ENCODE measurements at places on chromosomes 4 and X.
A peak's percentile ranks its signal among the peaks of the same experiment; 100 is the strongest.

GRCh38 chr4:112552668-112553067 is 36.7 kb upstream of the NEUROG2 start:
- DNase-seq = no peak

GRCh38 chr4:9845791-9846493 is 64.5 kb downstream of the DRD5 start:
- no peak for DNase-seq

DNA sequence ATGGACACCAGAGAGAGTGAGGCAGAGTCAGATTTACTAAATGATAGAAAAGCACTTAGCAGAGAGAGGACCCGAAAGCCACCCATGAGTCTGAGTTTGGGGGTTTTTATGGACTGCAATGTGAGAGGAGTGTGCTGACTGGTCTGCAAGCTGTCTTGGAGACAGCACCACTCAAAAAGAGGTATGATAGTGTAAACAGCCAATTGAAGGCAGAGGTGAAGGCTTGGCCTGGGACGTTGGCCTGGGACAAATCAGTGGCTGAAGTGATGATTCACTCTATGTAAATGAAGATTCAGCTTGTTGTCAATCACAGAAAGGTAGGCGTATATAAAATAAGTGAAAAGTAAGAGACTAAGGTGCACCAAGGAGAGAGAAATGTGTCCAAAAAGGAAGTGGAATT is 217.6 kb upstream of the ZFP42 start:
- DNase-seq = no peak

GRCh38 chrX:55220119-55220794 is at the start of gene PAGE5:
PAGE5 (plus strand) TSS chrX:55220346; CDS start chrX:55221383, 1,037 bp downstream.
- DNase-seq = no peak

DNA sequence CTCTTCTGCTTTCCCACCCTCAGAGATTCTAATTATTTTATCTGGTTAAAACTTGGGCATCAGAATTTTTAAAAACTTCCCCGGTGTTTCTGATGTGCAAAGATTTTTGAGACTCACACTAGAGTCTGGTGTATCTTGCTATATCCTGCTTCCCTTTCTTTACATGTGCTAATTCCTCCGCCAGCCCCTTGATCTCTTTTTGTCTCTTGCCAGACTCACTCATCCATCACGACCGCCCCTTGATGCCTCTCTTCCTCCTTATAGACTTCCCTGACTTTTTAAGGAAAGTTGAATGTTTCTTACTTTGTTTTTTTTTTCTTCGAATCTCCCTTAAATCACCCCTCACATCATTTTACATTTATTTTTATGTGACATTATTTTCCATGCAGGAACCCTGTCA is 274.9 kb upstream of the PITX2 start:
- no peak for DNase-seq

- no peak for DNase-seq
These were observed 169.2 kb upstream of the MAGEB18 start for GRCh38 chrX:25968920-25969319.

GRCh38 chrX:136768469-136769084 is 12.2 kb downstream of the ARHGEF6 start:
- peak; percentile 51 for DNase-seq

GRCh38 chr4:16916719-16917337 is 18.4 kb upstream of the LDB2 start:
- DNase-seq = peak; percentile 77

DNA sequence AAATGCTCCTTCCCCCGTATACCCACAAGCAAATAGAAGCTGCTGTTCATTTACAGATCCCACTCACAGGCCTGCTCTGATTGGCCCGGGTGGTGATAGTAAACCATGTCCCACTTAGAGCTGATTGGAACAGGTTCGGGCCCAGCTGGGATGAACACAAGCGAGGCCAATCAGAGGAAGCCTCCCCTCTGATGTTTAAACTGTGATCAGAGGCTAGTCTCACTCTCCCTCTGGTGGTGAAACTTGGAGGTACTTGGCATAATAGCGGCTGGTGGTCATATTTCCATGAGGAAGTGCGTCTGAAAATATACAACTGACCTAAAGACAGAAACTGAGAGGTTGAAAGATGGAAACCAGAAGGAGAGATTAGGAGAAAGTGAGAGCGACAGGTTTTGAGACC is 51.5 kb upstream of the TRPC3 start:
- DNase-seq = peak; percentile 8

GRCh38 chrX:153338836-153339235 is 4.9 kb downstream of the ZNF275 start:
- DNase-seq = no peak

DNA sequence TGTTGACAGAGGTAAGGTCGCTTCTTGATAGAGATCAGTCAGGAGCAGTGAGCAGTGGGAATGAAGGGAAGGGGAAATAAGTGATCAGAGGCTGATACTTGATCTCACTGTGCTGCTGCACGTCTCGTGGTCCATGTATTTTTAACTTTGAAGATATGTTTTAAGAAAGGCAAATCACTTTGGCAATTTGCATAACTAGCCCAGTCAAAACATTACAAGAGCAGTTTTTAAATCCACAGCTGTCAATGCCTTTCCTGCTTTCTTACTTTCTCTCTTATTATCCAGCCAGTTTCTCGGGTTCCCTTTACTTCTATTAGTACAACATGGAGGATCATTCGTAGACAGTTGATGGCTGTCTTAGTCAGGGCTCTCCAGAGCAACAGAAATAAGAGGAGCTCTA is 472.8 kb downstream of the TMA16 start:
- no peak for DNase-seq

- no peak for DNase-seq
These were observed 117.2 kb upstream of the MED14 start for GRCh38 chrX:40852586-40852985.

DNA sequence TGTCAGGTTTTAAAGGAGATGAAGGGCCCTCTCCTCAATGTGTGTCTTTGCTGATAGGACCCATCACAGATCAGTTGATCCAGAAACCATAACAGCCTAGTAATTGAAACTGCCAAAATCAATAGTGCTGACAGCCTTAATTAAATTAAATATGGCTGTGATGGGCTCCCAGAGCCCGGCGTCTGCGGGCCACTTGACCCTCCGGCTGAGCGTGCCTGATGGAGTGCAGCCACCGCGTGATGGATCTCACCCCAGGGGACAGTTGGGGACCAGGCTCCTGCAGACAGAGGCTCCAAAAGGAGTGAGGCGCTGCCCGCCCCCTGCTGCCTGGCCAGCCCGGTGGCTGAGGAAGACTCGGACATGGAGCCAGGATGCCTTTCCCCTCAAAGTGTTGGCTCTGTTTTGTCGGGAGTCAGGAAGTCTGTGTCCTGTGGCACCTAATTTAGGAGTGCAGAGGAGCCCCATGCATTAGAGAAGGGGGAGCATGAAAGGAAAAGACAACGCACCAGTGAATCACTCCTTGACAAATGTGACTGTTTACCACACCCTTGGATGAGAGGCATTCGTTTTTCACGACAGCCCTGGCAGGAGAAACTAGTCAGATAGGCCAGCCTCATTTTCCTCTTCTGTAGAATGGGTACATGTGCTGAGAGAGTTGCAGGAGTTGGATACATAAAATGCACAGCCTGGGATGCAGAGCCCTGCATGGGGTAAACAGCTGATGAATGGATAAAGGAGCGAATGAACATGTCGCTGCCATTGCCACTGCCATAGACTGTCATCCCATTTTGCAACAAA is 40.9 kb upstream of the MSX1 start:
- no peak for DNase-seq

DNA sequence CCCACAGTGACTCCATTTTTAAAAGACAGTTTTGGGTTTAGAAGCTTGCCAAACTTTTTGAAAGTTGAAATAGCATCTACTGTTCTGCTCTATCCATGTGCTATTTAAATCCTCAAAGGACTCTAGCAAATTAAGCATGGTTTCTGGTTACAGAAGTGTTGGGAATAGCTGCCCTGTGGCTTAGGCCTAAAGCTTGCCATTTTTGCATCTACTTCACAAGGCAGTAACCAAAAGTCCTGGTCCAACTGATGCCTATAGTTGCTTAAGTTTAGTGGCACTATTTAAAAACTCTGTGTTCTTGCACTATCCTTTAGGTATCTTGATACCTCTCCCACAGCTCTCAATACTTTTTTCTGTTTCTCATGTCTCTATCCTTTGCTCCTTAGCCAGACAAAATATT is 251.0 kb upstream of the GPC4 start:
- DNase-seq = no peak

GRCh38 chr4:153745651-153746050 is 14.2 kb downstream of the RNF175 start:
- no peak for DNase-seq

- DNase-seq = no peak
These were observed 636.3 kb upstream of the FTHL17 start for GRCh38 chrX:31708116-31708515.
